ENCODE measurements at places on chromosomes 7 and 10.

- no peak for DNase-seq
These were observed 52.2 kb downstream of the CUBN start for GRCh38 chr10:17077346-17077781.

GRCh38 chr10:59323036-59323459, 39.3 kb downstream of the FAM13C start:
- no peak for DNase-seq

GRCh38 chr7:93575555-93576399, 1.3 kb upstream of the CALCR start:
- no peak for DNase-seq

GRCh38 chr7:77985974-77986339, 187.4 kb downstream of the PHTF2 start:
- DNase-seq: no peak

GRCh38 chr10:23439961-23440889, 1.4 kb downstream of the OTUD1 start:
- no peak for DNase-seq

DNA sequence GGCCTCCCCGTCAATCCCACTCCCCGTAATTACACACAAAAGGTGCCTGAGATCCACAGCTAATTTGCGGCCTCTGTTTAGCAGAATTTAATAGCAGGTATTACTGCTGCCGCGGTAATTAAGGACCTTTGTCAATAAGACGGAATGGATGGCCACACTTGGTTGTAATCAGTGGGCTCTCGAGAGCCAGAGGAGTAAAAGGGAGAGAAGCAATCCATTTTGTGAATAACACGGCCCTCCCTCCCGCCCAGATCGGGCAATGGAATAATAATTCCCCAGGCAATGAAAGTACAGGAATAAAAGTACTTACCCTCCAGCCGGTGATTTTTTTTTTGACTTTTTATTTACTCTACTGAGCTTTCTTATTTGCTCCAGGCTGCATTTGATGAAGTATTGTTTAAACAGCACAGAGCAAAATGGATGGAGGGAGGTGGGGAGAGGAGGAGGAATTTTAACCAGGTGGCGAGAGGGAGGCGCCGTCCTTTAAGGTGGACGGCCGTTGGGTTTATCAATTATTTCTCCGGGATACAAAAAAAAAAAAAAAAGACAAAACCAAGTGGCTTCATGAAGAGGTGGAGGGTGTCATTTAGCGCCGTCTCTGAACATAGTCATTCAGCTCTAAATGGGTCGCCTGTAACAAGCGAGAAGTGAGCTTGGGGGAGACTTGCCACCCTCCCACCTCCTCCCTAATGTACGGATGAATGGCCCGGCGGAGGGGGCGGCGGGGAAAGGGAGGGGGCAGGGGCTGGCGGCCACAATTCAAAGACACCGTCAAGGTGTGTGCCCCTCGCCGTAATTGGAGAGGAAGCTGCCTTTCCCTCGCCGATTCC, 120.3 kb downstream of the BUB3 start:
- no peak for DNase-seq

DNA sequence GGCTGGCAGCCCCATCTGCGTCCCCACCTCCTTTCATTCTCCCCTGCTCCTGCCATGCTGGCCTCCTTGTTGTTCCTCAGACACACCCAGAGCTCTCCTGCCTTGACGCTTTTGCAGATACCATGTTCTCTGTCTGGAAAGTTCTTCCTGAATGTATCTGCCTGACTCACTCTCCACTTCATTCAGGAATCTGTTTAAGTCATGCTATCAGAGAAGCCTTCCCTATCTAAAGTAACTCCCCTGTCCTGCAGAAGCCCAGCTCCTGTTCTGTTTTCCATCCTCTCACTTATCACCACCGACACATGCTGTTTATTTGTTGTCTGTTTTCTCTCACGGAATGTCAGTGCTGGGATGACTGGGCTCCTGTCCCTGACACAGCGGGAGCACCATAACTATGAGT, 82.0 kb downstream of the AFAP1L2 start:
- no peak for DNase-seq

- no peak for DNase-seq
These were observed 394.7 kb downstream of the AUTS2 start for GRCh38 chr7:69992938-69993337.

GRCh38 chr7:43594020-43594419, 11.1 kb downstream of the STK17A start:
- no peak for DNase-seq

- DNase-seq: no peak
These were observed 44.7 kb downstream of the SH2D4B start for GRCh38 chr10:80582286-80582960.

DNA sequence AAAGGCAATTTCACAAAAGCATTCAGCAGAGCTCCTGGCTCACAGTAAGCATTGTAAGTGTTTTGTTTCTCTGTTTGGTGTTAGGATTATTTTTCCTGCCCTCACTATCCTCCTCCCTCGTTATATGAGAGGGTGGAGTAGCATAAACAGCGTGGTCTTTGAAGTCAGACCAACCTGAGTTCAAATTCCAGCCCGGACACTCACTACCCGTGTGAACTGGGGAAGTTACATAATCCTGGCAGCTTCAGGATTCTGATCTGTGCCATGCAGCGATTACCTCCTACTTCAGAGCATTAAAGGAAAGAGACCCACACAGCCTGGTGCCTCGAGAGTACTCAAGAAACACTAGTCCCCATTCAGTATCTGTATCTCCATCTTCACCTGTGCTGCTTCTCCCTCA, 386.5 kb downstream of the INHBA start:
- no peak for DNase-seq

- no peak for DNase-seq
These were observed 30.9 kb upstream of the VCL start for GRCh38 chr10:73967022-73967429.

- DNase-seq: no peak
These were observed 42.1 kb downstream of the ARHGAP21 start for GRCh38 chr10:24681572-24682088.

GRCh38 chr7:70554646-70555045, 577.3 kb upstream of the GALNT17 start:
- DNase-seq: no peak

DNA sequence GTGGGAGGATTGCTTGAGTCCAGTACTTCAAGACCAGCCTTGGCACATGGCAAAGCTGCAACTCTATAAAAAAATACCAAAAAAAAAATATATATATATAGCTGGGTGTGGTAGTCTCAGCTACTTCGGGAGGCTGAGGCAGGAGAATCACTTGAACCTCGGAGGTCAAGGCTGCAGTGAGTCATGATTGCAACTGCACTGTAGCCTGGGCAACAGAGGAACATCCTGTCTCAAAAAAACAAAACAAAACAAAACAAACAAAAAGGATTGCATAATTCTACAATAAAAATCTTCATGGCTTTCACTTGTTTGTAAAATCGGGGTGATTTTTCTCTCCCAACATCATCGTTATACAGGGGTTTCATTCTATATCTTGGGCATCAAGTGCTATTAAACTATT, 35.1 kb downstream of the GUSB start:
- no peak for DNase-seq

GRCh38 chr10:119754085-119754484, 28.2 kb downstream of the INPP5F start:
- DNase-seq: no peak

- no peak for DNase-seq
These were observed 75.4 kb downstream of the CFTR start for GRCh38 chr7:117555260-117555659.

All from cortex of kidney (tissue), 1 donor.